ENCODE measurements at places on chromosomes 5 and 9. TPM values are rescaled to one million over a fixed set of nuclear protein-coding genes. Genes with fewer than 3 reads are reported as not detected.

DNA sequence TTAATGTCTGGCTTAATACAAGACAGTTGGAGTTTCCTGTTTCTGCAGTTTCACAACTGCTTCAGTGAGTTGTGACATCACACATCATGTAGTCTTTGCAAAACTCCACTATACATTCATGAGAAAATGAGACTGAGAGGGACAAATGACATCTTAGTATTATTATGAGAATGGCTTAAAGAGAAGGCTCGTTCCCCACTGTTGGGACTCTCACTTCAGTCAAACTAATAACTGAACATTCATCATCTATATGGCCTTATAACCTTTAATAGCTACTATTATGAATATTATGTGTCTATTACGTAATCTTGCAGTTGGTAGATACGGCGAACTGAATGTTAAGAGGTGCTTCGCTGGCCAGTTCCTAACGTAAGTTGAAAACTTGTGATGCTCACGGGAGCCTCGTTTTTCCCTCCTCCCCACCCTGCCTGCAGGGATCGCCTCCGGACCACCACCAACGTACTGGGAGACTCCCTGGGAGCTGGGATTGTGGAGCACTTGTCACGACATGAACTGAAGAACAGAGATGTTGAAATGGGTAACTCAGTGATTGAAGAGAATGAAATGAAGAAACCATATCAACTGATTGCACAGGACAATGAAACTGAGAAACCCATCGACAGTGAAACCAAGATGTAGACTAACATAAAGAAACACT is 79.4 kb downstream of the SLC1A3 start:
- no peak for DNase-seq

- no peak for DNase-seq
Observed at GRCh38 chr9:132043708-132044107, 36.0 kb downstream of the MED27 start.

DNA sequence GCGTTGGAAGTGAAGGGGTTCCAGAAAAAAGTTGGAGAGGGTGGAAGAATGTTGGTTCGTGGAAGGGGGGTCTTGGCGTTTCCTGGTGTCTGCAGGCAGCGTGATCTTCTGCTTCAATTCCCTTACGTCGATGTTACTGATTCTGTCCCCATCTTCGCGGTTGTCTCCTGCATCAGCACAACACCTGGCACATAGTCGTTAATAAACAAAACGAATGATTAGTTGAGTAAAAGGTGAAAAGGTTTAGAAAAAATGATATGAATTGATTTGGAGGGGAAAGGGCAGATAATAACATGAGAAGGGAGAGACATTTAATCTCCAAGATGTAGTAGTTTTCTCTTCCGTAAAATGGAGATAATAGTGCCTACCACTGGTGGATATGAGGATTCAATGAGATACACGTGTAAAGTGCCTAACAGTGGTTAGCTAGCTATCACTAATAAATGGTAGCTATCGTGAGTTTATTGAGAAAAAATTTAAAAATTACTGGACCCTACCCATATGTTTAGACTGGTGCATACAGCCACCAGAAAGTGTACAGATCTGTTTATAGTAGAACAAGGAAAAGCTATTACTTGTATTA is 556 bp downstream of the MTREX start:
- DNase-seq: no peak

Gene CCL21
- polyA plus RNA-seq: not detected

Gene RXRA
- 29.9 TPM for polyA plus RNA-seq

Measured in brain (organoid and tissue), 16 donors.